ENCODE measurements at places on chromosomes 1 and 21.

DNA sequence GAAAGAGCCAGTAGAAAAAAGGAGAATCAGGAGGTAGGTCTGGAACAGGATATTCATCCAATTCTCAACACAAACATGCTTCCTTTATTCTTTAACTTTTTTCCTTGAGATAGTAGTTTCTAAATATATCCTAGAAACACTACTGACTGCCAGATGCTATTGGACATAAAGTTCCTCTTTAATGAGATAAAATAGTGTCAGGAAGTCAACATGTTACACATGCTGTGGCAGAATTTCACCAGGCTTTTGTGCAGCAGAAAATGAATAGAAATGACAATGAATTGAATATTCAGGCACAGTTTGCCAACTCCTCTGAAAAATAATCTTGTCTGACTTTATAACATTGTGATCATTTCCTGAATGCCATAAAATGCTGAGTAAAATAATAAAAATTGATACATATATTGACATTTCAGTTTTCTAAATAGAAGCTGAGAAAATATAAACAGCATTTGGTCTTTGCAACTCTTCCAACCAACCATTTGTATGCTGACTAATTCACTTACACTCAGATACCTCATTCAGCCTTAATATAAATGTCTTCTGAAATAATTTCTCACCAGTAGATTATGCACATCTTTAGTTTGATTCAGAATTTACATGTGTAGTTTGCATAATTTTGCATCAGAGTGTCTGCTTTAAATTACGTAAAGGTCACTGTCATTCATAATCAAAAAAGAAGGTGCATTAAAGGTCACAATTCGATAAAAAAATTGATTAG, 486.1 kb upstream of the ADGRL2 start:
- no peak for DNase-seq

GRCh38 chr1:17016317-17016661, 4.6 kb upstream of the ATP13A2 start:
- peak; percentile 7 for DNase-seq

DNA sequence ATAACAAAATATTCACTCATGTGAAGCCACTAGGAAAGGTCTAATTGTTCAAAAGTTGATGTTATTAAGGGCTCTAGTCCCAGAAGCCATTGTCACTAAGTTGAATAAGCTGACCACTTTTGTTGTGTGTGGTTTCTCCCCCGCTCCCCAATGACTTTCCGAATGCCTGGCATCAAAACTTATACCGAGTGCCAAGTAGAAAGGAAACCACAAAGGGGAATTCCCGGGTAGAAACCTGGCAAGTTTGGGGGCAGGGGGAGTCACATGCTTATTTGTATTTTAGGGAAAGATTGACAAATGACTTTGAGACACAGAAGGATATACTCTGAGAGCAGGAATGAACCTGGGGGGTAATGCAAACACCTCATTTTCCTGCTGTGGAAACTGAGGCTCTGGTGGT, 154.1 kb downstream of the TGFBR3 start:
- DNase-seq, result no peak

- peak; percentile 22 for DNase-seq
Measured at GRCh38 chr1:230797942-230798365, 50.8 kb downstream of the CAPN9 start.

DNA sequence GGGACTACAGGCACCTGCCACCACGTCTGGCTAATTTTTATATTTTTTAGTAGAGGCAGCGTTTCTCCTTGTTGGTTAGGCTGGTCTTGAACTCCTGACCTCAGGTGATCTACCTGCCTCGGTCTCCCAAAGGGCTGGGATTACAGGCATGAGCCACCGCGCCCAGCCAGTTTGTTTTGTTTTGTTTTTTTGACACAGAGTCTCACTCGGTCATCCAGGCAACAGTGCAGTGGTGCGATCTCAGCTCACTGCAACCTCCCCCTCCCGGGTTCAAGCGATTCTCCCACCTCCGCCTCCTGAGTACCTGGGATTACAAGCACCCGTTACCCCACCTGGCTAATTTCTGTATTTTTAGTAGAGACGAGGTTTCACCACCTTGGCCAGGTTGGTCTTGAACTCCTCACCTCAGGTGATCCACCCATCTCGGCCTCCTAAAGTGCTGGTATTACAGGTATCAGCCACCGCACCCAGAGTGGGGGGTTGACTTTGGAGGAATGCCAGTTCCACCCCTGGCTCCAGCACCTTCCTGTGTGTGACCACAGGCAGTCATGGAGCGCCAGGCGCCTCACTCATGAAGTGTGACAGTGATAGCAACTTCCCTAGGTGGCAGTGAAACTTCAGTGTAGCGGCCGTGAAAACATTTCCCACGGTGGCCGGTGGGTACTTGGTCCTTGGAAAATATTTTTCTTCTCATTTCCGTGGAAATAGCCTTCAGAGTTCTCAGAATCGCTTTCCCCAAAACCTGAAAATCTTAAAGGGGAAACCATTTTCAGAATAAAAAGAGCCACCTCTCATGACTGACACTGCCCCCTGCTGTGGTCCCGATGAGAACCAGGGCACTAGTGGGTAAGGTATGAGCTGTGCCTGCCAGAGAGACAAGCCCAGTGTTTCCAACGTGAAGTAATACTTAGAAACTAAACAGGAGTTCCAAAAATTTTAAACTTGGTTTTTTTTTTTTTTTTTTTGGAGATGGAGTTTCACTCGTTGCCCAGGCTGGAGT, 48.6 kb downstream of the WDR4 start:
- no peak for DNase-seq

GRCh38 chr1:5478156-5478695, 514.0 kb downstream of the NPHP4 start:
- DNase-seq, result no peak

DNA sequence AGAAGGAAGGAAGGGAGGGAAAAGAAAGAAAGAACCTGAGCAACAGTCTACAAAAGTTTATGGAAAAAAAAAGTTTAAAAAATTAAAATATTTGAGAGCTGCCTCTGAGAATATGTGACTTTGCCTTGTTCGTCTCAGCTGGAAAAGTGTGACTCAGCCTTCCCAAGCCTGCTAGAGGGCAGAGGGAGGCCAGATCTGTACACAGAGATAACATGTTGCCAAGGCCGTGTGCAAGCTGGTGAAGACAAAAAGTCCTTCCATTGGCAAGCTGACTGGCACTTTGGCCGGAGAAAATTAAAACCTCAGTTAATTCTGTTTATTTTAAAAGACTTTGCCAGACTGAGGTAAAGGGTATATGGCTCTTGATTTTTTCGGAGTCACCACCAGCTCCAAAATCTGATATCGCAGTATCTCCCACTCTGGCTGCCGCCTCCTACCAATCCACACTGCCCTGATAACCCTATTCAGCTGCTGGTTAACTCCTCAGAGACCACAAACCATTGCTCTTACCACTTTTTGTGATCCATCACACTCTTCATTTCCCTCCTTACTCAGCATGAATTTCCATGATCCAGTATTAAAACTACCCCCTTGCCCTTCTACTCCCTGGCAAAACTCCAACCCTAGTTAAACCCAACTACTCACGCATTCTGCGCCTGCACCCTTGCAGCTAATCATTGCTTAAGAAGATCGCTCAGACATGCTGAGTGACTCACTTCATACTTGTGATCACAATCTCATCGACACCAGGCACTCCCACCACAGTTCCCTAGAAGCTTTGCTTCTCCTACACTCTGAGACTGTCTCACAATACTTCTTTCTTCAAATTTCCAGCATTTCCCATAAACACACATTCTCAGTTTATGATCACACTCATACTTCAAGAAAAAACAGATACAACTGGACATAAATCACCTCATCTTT, 5.7 kb upstream of the PPP1R15B start:
- DNase-seq, result no peak

- no peak for DNase-seq
Measured at GRCh38 chr1:183735069-183735860, 69.7 kb upstream of the RGL1 start.

- peak; percentile 31 for DNase-seq
Measured at GRCh38 chr1:166479052-166479631, 312.3 kb upstream of the FAM78B start.

- DNase-seq, result no peak
Measured at GRCh38 chr1:43973981-43974442, 748 bp upstream of the ATP6V0B start.

GRCh38 chr1:246658567-246658966, 65.6 kb upstream of the SCCPDH start:
- DNase-seq, result no peak

DNA sequence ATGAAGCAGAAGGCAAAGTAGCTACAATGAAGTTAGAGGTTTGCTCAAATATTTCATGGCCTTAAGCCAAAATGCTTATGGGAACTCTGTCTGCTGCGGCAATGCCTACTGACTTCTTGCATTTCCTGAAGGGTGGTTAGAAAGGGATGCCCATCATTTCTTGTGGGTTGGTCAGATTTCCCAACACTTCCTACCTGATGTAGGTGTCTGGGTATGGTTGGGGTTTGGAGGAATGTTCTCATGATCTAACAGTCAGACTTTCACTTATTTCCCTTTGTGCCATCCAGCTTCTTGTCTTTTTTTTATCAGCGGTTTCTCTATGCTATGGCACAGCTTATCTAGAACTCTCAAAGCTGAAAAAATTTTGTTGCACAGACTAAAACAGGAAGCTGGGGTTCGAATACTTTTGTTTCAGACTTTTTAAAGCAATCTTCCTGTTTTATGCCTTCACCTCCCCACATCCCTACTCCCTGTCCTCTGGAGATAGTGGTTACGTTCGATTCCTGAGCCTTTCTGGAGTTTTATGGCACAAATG, 307.7 kb downstream of the USP25 start:
- no peak for DNase-seq

- no peak for DNase-seq
Measured at GRCh38 chr1:54814126-54814498, 13.0 kb upstream of the TTC22 start.

DNA sequence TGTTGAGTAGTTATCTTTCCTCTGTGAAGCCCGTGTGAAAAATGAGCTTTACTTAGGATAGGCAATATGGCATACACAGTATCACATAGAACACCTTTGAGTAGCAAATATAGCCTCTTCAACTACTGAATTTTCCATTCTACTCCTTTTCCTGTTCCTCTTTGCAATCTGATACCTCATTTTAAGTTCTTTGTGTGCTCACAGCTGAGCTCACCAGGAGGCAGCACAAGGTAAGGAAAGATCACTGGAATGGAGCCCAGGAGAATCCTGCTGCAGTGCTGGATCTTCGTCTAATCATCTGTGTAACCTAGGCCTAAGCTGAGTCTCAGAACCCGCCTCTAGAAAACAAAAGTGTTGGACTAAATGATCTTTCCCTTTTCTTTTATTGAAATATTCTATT, 171.0 kb downstream of the LRRC40 start:
- DNase-seq, result peak; percentile 25

- no peak for DNase-seq
Measured at GRCh38 chr1:235759336-235759735, 107.4 kb downstream of the LYST start.

DNA sequence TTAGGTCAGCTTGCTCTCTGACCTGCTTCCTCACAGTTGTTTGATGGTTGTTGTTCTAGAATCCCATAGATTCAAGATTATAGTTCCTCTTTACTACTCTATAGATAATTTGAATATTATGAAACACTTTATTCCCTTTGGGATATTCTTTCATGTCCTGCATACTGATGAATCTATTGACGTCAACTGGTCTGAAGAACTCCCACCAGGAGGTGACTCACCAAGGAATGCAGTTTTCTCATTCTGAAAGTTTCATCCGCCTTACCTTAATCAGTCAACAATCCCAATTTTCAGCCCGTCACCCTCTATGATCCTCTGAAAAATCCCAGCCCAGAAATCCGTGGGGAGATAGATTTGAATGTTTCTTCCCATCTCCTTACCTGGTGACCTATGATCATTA, 834.1 kb upstream of the PRMT6 start:
- DNase-seq, result no peak

DNA sequence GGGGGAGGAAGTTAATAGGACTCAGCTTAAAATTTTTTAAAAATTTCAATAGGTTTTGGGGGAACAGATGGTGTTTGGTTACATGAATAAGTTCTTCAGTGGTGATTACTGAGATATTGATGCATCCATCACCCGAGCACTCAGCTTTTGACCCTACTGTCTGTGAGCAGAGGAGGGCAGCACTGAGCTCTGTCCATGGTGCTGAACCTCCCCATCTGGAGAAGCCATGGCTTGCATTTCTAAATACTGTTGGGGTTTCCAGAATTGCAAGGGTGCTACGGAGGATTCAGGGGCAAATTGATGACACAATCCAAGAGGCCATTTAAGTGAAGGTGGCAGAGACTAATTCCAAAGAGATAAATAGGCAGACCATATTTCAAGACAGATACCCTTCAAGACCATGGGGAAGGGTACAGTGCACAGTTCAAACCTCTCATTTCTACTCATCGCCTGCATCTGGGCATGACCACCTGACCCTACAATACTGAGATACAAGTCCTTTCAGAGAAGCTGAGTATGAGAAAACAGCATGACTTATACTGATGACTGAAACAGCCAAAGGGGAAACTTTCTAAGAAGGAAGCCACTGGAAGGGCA, 17.2 kb downstream of the SYT2 start:
- DNase-seq, result no peak

DNA sequence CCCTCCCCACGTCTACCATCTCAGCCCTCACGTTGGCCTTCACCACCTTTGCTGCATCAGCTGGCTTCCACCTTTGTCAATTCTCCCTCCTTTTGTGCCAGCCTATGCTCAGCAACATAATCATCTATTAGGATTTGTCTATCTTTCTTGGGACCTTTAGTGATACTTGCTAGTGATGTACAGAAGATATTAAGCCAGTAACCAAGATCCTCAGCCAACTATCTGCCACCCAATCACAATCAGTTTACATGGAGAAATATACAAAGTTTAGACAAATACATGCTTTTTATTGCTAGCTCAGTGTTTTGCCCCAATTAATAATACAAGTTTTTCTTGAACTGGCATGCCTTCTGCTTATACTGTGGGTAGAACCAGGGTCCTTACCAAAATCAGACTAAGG, 172.3 kb downstream of the TPR start:
- DNase-seq, result no peak

- no peak for DNase-seq
Measured at GRCh38 chr1:67522793-67523192, 92.6 kb upstream of the SERBP1 start.

- no peak for DNase-seq
Measured at GRCh38 chr1:27535386-27535785, 45.4 kb upstream of the WASF2 start.

DNA sequence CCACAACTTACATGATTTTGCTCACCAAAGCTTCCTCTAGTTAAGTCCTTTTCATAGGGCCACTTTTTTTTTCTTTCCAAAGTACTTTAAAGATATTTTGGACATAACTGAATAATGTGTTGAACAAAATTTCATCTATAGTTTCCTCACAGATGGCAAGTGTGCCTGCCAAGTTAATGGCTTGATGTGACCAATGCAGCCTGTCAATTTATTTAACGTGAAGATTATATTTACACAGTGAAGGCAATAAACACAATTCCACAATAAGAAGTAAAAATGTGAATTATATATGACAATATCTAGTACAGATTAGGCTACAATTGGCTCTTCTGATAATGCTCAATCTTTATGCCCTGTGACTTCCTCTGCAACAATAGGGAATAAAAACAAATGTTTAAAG, 18.0 kb downstream of the CLCA2 start:
- DNase-seq, result no peak

DNA sequence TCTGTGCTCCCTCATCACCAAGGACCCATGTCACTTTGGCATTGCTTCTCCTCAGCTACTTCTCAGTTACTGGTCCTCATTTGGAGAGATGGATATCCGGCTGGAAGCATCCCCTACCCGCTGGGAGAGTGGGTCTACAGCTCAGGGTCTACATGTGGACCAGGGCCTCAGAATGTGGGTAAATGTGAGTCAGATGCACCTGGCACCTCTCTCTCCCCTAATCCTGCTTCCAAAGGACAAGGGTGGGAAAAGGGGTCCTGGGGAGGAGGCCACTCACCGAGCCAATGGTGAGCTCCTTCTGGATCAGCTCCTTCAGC, 908 bp downstream of the S100A6 start:
- DNase-seq, result no peak

GRCh38 chr1:28779751-28780408, 32.1 kb upstream of the OPRD1 start:
- DNase-seq, result no peak
